ENCODE measurements at places on chromosomes 3 and 15. TPM values are rescaled to one million over a fixed set of nuclear protein-coding genes. Genes with fewer than 3 reads are reported as not detected.

ADAM10 gene
- total RNA-seq: 183 TPM

DGKG gene
- total RNA-seq: 0.49 TPM

KLHL40 gene
- total RNA-seq: not detected

DPPA4 gene
- total RNA-seq: not detected

TRPM1 gene
- not detected for total RNA-seq
